ENCODE measurements at places on chromosomes 5 and 9. TPM values are rescaled to one million over a fixed set of nuclear protein-coding genes. Genes with fewer than 3 reads are reported as not detected.

DNA sequence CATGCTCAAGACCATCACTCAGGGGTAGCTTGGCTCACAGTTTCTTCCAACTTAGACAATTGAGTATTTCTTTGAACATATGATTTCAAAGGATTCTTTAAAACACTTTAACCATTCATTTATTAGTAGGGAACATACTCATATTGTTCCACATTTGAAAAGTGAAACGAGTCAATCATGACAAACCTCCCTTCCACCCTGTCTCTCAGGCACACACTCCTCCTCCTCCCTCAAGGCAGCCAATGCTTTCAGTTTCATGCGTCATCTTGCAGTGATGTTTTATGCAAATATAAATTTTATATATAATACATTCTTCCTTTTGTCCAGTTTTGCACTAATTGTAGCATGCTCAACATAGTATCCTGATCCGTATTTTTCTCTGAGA lies 126.0 kb upstream of the BOD1 start:
- no peaks in the 10 kb centered on the region for H3K27me3 ChIP-seq
- no peak for DNase-seq
- H3K36me3 ChIP-seq = no peaks in the 10 kb centered on the region
- peaks cover 13% of the 10 kb centered on the region for H3K4me1 ChIP-seq
- no peak overlapping the region for H3K27ac ChIP-seq

- no peak for DNase-seq
- no peak overlapping the region for H3K27ac ChIP-seq
- no peaks in the 10 kb centered on the region for H3K36me3 ChIP-seq
- H3K27me3 ChIP-seq = no peaks in the 10 kb centered on the region
- H3K4me3 ChIP-seq = peak overlapping the region; percentile 97
- peaks cover 14% of the 10 kb centered on the region for H3K4me1 ChIP-seq
These were observed 2.1 kb downstream of the RIC1 start for GRCh38 chr9:5631026-5631425.

DNA sequence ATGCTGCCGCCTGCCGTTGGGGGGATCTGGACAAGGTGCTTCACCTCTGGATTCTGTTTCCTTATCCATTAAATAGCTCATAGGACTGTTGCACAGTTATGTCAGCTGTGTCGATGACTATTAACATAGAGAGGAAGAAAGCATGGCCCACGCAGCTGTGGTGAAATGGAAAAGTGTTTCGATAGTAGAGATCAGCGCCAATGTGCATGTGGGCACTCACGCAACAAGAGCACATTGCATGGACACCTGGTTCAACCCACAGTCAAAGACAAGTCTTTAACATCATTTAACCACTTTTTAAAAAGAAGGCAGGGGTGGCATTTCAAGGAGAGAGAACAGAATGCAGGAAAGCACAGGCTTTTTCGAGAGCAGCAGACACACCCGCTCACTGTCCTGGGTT lies 107.6 kb downstream of the ADCY2 start:
- H3K4me3 ChIP-seq = no peak overlapping the region
- DNase-seq = no peak
- H3K27ac ChIP-seq = no peak overlapping the region
- no peaks in the 10 kb centered on the region for H3K27me3 ChIP-seq
- H3K36me3 ChIP-seq = no peaks in the 10 kb centered on the region

Gene CYLC2
- total RNA-seq = not detected

GRCh38 chr5:140785905-140786686 lies at the start of gene PCDHA1:
Gene PCDHA1 (plus strand): TSS chr5:140786140.
- H3K27me3 ChIP-seq = no peaks in the 10 kb centered on the region
- H3K36me3 ChIP-seq = no peaks in the 10 kb centered on the region
- no peaks in the 10 kb centered on the region for H3K4me1 ChIP-seq

- H3K4me3 ChIP-seq = no peak overlapping the region
- H3K27me3 ChIP-seq = no peaks in the 10 kb centered on the region
- H3K36me3 ChIP-seq = no peaks in the 10 kb centered on the region
- no peak for DNase-seq
These were observed 268.2 kb downstream of the MLLT3 start for GRCh38 chr9:20353931-20354652.

Gene PCDHAC2
- total RNA-seq = 1.0 TPM

Gene FGFR4
- total RNA-seq = 49.1 TPM

Gene SLC4A9
- not detected for total RNA-seq

GRCh38 chr5:120872297-120872696 lies 408.2 kb downstream of the PRR16 start:
- H3K4me1 ChIP-seq = no peaks in the 10 kb centered on the region
- H3K27ac ChIP-seq = no peak overlapping the region
- no peaks in the 10 kb centered on the region for H3K36me3 ChIP-seq

- no peak overlapping the region for H3K27ac ChIP-seq
- no peak overlapping the region for H3K4me3 ChIP-seq
- no peaks in the 10 kb centered on the region for H3K36me3 ChIP-seq
- H3K4me1 ChIP-seq = no peaks in the 10 kb centered on the region
- no peaks in the 10 kb centered on the region for H3K27me3 ChIP-seq
These were observed 305.4 kb upstream of the NUDT12 start for GRCh38 chr5:103867857-103868598.

- DNase-seq = no peak
- H3K36me3 ChIP-seq = no peaks in the 10 kb centered on the region
- H3K27ac ChIP-seq = no peak overlapping the region
- H3K4me3 ChIP-seq = no peak overlapping the region
- no peaks in the 10 kb centered on the region for H3K27me3 ChIP-seq
These were observed 2.6 kb upstream of the GTF3C5 start for GRCh38 chr9:133028221-133028620.

Gene PCDH12
- 15.9 TPM for total RNA-seq

GRCh38 chr5:83029912-83030311 lies 47.3 kb downstream of the TMEM167A start:
- H3K4me3 ChIP-seq = no peak overlapping the region
- H3K27me3 ChIP-seq = no peaks in the 10 kb centered on the region
- no peak overlapping the region for H3K27ac ChIP-seq
- no peak for DNase-seq

DNA sequence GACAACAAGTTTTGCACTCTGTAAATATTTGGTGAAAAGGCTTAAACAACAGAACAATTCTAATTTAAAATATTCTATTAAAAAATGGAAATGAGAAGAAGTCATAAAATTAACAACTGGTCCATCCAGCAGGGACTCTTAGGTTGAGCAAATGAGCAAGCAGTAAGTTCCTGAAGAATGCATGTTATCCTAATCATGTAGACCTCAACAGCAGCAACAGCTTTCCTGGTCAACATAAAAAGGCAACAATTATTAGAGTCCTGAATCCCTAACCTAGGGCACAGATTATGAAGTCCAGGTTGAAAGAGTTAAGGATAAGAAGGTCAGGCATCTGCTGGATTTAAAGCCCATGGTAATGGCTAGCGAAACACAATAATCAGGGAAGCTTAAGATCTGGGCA lies 120.9 kb downstream of the SSBP2 start:
- no peak for DNase-seq
- H3K27ac ChIP-seq = no peak overlapping the region
- no peak overlapping the region for H3K4me3 ChIP-seq
- peaks cover 5% of the 10 kb centered on the region for H3K4me1 ChIP-seq

Gene FCN1
- 6.5 TPM for total RNA-seq

Gene AGXT2
- total RNA-seq = not detected

- no peak overlapping the region for H3K4me3 ChIP-seq
- H3K27me3 ChIP-seq = no peaks in the 10 kb centered on the region
- no peaks in the 10 kb centered on the region for H3K4me1 ChIP-seq
- no peak overlapping the region for H3K27ac ChIP-seq
- H3K36me3 ChIP-seq = no peaks in the 10 kb centered on the region
These were observed 162.9 kb upstream of the WWC1 start for GRCh38 chr5:168128557-168128956.
